ENCODE measurements at places on chromosomes 4 and X.
A peak's percentile ranks its signal among the peaks of the same experiment; 100 is the strongest.

GRCh38 chrX:11462136-11462535 lies 168.9 kb downstream of the AMELX start:
- DNase-seq: no peak

DNA sequence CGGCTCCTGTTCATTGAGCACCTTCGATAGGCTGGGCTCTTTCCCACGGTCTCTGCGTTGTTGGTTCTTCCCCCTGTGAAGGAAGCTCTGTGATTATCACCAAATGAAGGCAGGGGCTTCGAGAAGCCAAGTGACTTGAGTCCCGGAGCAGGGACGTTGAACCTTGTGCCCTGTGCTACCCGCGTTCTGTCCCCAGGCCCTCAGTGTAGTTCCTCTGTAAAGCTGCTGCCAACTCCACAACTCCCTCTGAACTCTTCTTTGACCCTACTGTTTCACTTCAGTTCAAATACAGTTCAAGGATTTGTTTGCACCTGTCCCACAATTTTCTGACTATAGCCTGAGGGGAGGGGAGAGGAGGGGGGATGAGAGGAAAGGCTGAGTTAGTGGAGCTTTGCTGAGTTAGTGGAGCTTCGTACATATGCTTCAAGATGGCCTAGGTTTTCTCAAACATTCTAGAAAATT lies 635 bp upstream of the PHF8 start:
- DNase-seq: no peak

- DNase-seq: peak; percentile 11
Measured at GRCh38 chr4:26762650-26763049, 98.0 kb upstream of the STIM2 start.

DNA sequence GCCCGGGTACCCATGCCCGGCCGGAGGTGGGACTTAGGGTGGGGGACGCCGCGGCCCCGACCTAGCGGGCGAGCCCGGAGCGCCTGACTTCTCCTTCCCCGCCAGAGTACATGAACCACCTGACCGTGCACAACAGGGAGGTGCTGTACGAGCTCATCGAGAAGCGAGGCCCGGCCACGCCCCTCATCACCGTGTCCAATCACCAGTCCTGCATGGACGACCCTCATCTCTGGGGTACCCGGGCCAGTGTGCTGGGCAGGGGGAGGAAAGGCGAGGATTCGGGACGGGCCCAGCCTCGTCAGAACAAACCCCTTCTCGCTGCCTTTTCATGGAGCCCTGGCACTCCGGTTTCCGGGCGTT lies 622 bp downstream of the TAFAZZIN start:
- peak; percentile 70 for DNase-seq

- no peak for DNase-seq
Measured at GRCh38 chr4:119746951-119747350, 118.3 kb upstream of the PDE5A start.

DNA sequence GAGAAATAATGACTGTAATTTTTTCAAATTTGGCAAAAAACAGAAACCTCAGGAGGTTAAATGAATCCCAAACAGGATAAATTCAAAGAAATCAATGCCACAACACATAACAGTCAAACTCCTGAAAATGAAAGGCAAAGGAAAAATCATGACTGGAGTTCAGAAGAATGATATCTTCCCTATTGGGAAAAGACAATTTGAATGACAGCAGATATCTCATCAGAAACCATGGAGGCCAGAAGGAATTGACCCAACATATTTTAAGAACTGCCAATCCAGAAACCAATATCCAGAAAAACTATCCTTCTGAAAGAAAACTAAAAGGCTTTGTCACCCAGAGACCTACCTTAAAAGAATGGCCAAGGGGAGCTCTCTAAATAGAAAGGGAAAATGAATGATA lies 40.1 kb upstream of the MAMLD1 start:
- DNase-seq: no peak

DNA sequence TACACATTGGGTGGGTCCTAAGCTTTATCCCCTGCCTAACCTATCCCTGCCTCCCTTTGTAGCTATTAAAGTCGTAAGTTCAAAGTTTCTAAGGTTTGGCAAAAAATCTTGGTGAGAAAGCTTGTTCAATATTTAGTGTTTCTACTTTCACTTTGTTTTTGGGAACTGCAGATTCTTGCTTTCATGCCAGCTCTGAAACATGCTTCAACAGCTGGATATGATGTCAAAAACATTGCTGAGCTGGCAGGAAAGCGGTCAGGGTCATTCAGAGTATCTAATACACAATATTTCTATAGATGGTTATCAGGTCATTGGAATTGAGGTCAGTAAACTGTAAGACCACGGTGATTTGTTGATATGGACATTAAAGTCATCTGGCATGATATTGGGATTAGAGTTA lies 19.7 kb downstream of the CENPI start:
- DNase-seq: no peak

- DNase-seq: no peak
Measured at GRCh38 chrX:136272325-136272724, 21.1 kb upstream of the MAP7D3 start.

DNA sequence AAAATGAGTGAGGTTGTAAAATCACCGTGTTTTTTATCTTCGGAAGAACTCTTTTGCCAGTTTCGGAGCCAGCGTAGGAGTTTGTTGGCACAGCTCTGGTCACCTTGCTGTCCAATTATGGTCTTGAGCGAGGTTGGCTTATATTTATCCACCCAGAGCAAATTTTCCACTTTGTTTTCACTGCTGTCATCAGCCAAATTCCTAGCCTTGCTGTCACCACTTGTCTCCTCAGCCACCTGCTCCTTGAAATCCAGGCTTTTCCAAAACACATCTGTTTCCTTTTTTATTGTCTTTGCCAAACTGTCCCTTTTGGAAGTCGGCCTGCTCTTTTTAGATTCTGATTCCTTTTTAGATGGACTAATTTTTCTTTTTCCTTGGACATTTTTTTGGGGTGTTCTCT lies 57.6 kb downstream of the RFC1 start:
- DNase-seq: no peak

GRCh38 chr4:82363896-82364487 lies 9.8 kb downstream of the HNRNPD start:
- DNase-seq: no peak

DNA sequence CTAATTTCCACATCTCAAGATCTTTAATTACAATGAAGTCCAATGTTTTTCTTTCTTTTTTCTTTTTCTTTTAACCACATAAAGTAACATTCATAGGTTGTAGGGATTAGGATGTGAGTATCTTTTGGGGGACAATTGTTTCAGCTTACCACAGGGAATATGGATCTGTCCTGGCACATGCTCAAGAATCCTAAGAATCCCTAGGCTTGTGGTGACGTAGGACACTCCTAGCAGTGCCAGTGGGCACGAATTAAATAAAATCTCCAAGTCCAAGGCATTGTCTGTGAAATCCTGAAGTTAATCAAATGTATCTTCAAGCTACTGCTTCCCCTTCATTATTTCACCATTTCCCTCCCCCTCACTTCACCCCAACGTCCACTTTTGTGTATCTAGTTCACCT lies 2.6 kb upstream of the LAS1L start:
- peak; percentile 46 for DNase-seq

- DNase-seq: no peak
Measured at GRCh38 chrX:9390693-9391368, 74.0 kb upstream of the TBL1X start.

DNA sequence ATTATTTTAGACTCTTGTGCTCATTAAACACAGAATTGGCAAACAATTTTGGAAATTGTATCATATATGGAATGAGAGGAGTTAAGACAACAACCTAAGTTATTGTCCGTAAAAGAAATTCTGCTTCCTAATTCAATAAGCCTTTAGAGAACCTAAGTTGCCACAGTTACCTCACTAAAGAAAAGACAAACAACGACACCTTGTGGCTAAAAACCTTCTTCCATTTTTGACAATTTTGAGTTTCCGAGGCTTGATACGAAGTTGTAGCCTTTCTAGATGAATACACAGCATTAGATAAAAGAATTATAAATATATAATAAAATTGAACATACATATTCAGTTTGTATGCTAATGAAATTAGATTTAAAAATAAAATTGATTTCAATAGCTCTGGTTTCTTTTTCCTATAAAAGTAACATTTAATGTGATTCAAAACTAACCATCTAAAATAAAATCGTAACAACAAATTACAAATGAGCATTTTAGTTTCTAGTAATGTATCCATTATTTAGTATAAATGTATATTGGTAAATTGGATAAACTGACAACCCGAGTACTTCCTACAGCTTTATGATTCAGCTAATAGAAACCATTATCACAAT lies 275.1 kb downstream of the GPM6A start:
- peak; percentile 80 for DNase-seq

- DNase-seq: peak; percentile 46
Measured at GRCh38 chr4:153212736-153213135, 8.5 kb downstream of the TRIM2 start.

DNA sequence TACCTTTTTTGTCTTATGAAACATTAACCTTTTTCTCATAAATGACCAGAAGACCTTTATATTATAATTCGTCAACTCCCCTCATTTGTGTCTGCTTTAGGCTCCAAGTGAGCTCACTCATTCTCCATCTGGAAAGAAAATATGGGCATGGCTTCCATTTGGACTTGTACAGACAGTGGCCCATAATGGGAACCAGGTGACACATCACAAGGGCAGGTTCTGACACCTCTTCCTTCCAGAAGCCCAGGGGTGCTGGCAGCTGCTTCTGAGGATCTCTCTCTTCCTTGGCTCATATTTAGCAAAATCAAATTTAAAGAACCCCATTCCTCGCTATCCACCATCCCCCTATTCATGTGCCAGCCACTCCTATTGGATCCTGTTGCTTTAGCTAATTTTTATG lies 69.6 kb downstream of the CD38 start:
- DNase-seq: no peak

- no peak for DNase-seq
Measured at GRCh38 chr4:176499518-176499917, 179.8 kb downstream of the SPCS3 start.

GRCh38 chrX:4253092-4253491 lies 539.6 kb upstream of the PRKX start:
- DNase-seq: no peak

DNA sequence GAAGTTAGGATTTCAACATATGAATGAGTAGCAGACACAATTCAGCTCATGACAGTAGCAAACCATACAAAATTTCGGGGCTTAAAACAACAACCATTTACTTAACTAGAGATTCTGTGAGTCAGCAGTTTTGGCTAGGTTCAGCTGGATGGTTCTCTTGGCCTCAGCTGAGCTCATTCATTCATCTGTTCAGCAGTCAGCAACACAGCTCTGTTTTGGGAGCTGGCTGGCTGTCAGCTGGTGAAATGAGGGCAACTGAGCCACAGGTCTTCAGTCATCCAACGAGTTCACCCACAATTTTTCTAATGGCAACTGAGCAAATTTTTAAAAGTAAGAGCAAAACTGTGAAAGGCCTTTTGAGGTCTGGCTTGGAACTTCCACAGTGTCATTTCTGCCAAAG lies 2005.1 kb upstream of the AGA start:
- peak; percentile 80 for DNase-seq

DNA sequence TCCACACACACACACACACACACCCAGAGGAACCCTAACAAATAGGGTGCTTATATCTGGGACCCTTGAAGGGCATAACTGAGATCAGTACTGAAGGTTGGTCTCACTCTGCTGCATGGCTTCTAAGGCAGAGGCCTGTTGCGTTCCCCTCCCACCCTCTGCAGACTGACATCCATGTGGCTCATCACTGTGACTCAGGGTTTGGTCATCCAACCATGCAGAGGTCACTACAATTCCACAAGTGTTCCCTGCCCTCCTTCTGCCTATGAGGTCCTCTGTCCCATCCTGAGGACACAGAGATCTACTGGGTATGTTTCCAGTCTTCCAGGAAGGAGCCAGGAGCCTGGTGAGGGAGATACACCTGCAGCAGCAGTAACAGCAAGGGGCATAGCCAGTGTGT lies 55.8 kb downstream of the XAGE2 start:
- DNase-seq: no peak

DNA sequence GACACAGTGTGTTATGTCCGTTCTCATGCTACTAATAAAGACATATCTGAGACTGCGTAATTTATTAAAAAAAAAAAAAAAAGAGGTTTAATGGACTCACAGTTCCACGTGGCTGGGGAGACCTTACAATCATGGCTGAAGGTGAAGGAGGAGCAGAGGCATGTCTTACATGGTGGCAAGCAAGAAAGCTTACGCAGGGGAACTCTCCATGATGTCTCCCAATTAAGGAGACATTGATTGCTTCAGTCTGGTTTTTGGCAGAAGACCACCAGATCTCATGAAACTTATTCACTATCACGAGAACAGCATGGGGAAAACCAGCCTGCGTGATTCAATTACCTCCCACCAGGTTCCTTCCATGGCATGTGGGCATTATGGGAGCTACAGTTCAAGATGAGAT lies 221.8 kb downstream of the ASMT start:
- DNase-seq: no peak

DNA sequence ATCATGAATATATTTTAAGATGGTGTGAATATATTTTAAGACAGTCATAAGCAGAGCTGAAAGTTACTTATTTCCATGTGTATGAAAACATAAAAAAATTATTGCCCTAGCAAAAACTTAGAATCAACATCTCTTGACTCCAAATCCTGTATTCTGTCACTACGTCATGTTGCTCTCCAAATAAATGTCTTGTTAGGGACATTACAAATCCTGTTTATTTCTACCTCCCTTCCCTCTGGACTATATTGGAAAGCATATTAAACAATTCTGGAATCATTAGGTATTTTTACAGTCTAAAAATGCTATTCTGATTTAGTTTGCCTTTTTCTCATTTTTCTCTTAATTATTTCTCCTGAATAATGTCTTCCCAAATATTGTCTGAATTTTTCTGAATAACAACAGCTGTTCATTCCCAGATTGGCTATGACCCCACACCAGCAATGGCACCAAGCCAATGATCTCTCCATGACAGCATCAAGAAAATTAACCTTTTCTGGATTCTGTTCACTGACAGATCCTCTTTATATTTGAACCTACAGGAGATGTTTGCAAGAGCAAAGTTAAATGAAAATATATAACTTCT lies 523.1 kb downstream of the IQCM start:
- DNase-seq: no peak

DNA sequence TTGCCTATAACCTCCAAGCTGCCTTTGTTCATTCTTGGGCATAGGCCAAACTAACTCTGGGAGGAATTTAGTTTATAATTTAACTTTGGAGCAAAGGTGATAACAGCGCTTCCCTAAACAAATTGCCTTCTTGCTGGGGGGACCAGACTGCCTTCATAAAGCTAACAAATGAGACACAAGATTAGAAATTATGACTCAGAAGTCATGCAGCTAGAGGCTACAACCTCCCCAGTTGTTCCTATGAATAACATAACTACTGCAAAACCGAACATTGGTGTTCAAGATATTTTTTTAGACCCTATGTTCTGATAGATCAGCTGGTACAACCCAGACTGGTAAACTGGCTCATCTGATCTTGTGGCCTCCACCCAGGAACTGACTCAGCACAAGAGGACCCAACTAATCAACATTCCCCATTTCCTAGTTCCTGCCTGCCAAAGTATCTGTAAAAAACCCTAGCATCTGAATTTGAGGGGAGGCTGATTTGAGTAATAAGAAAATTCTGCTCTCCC lies 22.0 kb upstream of the TMPRSS11B start:
- peak; percentile 21 for DNase-seq

- peak; percentile 56 for DNase-seq
Measured at GRCh38 chr4:83285055-83285407, 433 bp upstream of the COQ2 start.

Data from astrocyte of the hippocampus (primary cell).